Foreskin keratinocyte (primary cell): ENCODE measurements at places on chromosomes 12 and 14. TPM values are rescaled to one million over a fixed set of nuclear protein-coding genes. Genes with fewer than 3 reads are reported as not detected.

CPNE6 gene
- not detected in 2 replicates for total RNA-seq

PTGER2 gene
- total RNA-seq, result 0.11 TPM in 1 of 2 replicates, not detected in the other

NTF3 gene
- not detected in 2 replicates for total RNA-seq

OR4E2 gene
- total RNA-seq, result not detected in 2 replicates

BICD1 gene
- total RNA-seq, result 11.4 and 13.3 TPM in 2 replicates

GPR84 gene
- 0.07 and 0.10 TPM in 2 replicates for total RNA-seq

POTEM gene
- not detected in 2 replicates for total RNA-seq

DNA sequence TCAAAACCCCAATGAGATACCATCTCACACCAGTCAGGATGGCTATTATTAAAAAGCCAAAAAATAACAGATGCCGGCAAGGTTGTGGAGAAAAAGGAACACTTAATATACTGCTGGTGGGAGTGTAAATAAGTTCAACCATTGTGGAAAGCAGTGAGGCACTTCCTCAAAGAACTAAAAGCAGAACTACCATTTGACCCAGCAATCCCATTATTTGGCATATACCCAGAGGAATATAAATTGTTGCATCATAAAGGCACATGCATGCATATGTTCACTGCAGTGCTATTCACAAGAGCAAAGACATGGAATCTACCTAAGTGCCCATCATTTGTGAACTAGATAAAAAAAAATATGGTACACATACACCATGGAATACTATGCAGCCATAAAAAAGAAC lies 59.9 kb downstream of the MGST1 start:
- no peak for DNase-seq

DNA sequence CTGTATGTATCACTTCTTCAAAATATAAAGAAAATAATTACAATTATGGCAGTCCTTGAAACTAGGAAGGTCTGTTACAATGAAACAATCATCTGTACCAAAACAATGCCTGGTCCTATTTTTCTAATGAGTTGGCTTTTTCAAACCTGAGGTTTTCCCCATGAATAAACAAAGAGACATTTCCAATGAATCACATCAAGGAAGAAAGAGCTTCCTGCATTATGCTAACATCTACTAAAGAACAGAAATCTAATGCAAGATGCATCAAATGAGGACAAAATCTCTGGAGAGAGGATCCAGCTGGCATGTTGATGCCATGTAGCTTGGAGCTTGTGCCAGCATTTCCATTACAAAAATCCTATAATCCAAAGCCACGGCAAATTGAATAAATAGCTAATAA lies 29.3 kb downstream of the NIN start:
- no peak for DNase-seq

DNA sequence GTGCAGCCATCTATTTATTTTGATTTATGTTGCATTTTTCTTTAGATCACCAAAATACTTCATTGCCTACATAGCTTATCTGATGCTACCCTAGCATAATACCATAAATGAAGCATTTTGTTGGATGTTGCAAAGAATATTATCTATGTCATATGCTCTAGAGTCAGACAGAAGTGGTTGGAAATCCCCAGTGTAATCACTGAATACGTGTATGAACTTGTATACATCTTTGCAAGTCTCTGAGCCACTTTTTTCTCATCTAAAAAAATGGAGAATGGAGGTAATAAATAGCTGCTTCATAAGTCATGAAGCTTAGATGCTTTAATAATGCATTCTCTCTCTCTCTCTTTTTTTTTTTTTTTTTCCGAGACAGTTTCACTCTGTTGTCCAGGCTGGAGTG lies 18.5 kb downstream of the EVL start:
- DNase-seq, result peak; percentile 98

DNA sequence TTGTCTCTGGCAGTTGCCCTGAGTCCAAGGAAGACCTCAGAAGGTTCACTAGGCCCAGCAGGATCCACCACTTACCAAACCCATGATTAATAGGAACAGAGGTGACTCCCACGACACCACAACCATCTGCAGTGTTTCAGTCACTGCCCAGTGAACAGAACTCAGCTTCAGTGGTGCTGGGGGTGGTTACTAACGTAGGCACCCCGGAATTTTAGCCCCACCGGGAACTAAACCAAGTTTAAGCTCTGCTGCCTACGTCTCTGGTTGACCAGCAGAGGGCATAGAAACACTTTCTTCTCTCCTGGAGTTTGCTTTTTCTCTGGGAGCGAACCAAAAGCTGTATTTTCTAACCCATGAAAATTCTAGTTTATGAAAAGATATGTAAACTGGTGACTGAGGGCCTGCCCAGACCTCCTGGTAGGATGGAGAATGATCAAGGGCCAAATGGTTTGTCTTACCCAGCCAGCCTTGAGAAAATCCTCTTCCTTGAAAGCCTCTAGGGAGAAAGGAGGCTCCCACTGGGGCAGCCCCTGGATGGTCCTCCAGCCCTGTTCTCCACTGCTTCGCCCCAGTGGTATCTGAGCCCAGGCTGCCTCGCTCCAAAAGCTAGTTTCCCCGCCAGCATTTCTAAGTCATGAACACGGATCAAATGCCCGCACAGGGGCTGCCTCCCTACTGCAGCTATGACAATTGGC lies 379.8 kb downstream of the DPF3 start:
- peak; percentile 32 for DNase-seq

GRCh38 chr12:124188561-124189405 lies 106.1 kb upstream of the RFLNA start:
- DNase-seq, result peak; percentile 17

- no peak for DNase-seq
Measured at GRCh38 chr12:69284131-69284530, 44.8 kb downstream of the CPSF6 start.

DNA sequence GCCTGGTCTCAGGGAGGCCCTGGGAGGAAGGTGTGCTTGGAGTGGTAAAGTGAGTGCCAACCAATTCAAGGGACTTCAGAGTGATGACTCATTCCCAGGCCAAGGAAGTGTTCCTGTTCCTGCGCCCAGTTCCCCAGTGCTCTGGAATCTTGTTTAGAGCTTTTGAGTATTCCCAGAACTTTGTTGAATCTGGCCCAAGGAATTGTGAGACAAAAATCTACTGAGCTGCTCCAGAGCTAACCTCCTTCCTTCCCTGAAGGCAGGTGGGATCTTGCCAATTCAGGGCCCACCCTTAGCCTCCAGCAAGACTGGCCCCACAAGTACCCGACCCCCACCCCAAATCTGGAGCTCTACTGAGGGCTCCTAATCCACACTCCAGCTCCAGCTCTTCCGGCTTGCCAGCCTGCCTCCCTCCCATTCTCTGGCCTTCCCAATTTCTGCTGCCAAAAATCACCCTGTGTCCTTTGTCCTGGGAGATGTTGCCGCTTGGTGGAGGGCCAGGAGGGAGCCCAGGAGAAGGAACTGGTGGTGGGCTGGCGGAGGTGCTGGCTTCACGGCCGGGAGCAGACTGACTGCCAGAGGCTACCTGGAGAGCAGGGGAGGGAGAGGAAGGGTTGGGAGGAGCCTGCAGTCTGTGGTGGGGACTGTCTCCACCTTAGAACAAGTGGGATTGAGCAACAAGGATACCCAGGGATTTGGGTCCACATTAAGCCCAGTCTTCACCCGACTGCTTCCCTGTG lies 2.0 kb upstream of the ATN1 start:
- DNase-seq, result peak; percentile 89

DNA sequence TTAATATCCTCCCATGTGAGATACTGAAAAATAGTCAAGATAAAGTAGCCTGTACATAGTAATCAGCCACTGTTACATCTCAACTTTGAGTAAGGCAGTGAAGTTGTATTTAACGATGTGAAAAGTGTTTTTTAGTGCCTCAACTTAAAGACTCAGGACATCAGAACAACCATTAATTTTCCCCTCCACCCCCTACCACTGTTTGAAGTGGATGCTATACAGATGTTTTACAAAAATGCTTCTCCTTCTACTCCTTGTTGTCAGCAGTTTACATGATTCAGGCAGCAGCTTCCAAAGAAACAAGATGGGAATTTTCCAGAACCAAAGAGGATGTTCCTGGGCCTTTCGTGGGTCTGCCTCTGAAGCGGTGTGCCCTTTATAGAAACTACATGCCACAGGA lies 143.6 kb downstream of the RPAP3 start:
- DNase-seq, result no peak

DNA sequence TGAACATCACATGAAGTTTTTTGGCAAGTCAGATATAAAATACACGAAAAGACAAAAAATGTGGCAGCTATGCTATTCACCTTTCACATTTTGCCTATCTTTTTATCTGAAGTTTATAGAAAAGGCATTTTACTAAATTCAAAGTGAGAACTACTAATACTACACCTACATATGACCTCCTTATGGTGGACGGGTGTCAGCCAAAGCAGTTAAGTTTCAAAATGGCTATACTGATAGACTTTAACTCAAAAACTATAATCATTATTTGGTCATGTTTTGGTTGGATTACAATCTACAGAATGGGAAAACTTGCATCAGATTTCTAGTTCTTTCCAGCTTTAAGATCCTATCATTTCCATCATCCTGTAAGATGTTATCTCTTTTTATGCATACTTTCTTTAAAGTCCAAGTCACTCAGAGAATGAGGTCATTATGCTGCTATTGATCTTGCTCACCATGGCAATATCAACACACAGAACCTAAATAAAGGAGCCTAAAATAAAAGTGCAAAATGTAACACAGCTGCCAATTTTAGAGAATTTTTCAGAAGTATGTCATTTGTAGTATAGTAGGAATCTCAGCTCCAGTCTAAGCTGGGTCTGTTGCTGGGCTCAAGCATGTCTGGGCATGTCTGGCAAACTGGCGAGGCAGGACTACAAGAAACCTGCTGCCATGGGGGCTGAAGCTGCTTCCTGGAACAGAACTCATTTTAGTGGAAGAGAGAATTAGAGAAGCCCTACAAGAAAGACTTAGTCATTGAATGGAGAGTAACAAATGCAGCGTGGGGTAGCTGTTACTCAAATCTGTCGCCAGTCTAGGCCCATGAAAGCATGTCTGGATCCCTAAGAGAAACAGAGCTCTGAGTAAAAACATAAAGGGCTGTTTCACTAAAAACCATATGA lies 7.6 kb upstream of the AEBP2 start:
- peak; percentile 92 for DNase-seq

- DNase-seq, result peak; percentile 16
Measured at GRCh38 chr12:108446766-108447165, 68.3 kb upstream of the FICD start.

DNA sequence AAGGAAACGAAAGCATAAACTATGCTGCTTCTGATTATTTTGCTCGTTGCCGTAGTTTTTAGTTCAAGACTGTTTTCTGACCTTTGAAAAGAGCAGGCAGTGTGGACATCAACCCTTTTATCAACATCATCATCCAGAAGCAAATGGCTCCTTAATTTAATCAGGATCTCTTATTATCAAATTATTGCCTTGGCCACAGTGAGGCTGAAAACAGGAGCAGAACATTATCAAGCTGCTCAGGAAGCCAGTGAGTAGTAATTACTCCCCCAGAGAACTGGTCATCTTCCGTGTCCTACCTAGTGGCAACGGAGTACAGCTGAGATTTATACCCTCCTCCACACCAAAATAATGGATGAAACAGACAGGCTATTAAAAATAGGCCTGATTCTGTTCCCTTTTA lies 2.2 kb upstream of the DIABLO start:
- DNase-seq, result no peak

DNA sequence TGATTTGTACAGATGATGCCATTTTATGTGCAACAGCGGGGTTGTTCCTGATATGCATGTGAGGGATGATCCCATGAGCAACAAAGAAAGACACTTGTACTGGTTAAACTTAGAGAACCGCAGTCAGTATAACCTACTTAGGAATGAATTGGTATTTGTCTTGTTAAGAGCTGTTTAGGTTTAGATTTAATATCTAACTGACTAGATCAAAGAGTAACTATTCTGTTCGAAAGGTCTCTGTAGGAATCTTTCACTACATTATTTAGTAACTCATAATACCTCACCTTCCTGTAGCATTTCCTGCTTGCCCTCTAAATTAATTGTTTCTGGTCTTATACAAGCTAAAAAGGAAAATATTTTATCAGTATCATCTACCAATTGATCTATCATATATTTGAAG lies 350.4 kb downstream of the TRHDE start:
- DNase-seq, result no peak

DNA sequence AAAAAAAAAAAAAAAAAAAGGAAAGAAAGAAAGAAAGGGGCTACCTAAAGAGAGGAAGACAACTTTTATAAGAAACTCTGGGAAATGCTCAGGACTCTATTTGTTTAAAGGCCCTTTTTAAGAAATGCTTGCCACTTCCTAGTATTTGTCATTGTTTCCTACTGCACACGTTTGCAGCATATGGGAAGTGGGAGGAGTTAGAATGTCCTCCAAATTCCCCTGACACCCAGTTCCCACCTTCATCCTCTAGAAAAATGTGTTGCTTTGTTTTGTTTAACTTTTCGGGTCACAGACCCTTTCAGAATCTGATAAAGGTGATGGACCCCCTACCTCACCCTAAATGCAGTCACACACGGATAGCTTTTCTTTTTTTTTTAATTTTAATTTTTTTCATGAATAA lies 40.8 kb downstream of the NINJ2 start:
- DNase-seq, result no peak

GRCh38 chr12:115611477-115611876 lies 666.0 kb downstream of the MED13L start:
- no peak for DNase-seq

DNA sequence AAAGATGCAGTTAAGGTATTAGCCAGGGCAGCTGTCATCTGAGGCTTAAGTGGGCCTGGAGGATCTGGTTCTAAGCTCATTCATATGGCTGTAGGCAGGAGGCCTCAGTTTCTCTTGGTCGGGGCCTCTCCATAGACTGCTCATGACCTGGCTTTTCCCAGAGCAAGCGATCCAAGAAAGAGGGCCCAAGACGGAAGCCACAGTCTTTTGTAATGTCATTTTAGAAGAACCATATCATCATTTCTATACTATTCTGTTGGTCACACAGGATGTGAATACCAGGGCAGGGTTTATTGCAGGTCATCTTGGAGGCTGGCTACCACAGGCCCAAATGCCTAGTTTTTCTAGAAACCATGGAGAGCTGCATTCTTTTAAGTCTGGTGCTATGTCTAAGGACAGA lies 47.7 kb downstream of the GNG2 start:
- DNase-seq, result no peak

DNA sequence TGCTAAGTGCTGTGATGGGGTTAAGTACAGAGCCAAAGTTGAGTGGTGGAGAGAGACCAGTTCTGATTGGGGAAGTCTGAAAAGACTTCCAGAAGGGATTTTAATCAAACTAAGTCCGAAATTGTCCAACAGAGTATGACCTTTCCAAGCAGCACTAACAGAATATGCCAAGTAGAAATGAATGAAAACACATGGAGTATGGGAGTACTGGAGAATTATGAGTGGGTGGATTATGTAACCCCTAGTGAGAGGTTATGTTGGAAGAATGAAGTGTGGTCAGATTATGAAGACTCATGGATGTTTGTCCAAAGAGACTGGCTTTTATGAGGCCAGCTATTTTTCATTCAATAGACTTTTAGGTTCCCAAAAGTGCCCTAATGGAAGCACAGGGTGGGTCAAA lies 94.0 kb upstream of the PLEKHA5 start:
- no peak for DNase-seq

DNA sequence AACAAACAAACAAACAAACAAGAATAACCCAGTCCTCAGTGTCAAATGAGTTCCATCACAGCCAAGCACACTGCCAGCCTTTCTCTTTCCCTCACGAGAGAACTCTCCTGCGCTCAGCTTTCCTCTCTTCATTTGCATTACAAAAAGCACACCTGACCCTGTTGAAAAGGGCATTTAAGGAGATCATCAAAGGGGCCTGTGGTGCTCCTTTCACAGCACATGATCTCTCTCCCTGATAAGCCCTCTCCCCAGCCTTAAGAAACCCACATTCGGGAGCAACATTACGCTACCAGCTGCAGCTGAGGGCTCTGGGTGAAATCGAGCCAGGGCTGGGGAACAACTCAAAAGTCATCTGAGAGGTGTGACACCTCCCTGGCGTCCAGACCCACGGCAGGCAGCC lies 165.6 kb upstream of the TMCC3 start:
- DNase-seq, result no peak
